ENCODE measurements at places on chromosomes 12 and 14.

DNA sequence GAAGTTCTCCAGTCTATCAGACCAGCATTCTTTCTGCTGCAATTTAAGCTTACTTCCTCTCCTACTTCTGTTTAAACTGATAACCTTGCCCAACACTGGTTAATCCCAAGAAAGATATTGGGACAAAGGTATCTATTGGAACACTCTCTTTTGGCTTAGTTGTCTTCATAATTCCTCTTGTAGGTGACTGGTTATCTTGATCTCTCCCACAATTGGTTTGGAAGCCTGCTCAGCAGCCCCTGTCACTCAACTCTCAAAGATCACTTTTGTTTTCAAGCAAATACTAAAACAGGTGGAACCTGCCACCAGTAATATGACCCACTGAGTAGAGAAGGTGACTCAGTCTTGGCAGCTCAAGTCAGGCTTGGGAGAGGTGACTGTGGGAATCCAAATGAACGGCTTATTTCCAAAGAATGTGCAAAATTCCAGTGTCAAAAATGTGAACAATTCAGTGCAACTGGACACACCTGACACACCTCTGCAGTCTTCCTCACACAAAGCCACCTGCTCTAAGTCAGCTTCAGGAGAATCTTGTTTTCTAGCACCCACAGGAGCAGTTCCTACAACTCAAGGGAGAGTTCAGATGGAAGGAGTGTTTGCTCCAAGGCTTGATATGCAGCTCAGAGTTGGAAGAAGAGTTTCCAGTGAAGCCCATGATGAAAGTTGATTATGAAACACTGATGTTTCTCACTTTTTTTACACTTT, 83.2 kb upstream of the SLC38A2 start:
- DNase-seq, result no peak

DNA sequence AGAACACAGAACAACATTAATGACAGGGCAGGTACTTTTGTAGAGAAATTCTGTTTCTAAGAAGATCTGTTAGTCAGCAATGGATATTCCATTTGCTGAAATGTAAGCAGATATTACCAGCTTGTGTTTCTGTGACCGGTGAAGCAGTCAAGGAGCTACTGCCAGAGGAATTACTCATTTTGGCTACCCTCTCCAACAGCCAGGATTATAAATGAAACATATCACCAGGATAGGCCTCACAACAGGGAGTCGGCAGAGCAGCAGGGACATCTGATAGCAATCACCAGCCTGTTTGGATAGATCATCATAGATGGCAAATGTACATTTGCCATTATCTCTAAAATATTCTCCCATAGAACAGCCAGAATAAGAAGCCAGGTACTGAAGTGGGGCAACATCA, 440.7 kb downstream of the KCNH5 start:
- DNase-seq, result no peak

GRCh38 chr12:112488257-112488876, 69.6 kb downstream of the PTPN11 start:
- no peak for DNase-seq

DNA sequence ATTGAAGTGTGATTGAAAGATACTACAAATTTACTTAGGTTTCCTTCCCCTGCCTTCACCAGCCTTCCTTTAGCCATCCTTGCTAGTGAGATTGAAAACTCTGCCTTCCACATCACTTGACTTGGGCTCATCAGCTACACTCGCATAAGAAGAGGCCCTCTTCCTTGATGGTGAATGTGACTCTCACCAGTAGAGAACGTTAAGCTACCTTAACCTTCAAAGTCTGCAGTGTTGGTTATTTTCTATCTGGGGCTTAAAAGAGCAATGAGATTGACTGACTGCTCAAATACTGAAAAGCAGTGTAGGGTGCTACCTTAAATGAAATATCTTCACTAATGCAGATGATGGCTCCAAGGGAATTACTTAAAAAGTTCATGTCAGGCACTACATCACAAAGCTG, 271.8 kb downstream of the EGLN3 start:
- no peak for DNase-seq

DNA sequence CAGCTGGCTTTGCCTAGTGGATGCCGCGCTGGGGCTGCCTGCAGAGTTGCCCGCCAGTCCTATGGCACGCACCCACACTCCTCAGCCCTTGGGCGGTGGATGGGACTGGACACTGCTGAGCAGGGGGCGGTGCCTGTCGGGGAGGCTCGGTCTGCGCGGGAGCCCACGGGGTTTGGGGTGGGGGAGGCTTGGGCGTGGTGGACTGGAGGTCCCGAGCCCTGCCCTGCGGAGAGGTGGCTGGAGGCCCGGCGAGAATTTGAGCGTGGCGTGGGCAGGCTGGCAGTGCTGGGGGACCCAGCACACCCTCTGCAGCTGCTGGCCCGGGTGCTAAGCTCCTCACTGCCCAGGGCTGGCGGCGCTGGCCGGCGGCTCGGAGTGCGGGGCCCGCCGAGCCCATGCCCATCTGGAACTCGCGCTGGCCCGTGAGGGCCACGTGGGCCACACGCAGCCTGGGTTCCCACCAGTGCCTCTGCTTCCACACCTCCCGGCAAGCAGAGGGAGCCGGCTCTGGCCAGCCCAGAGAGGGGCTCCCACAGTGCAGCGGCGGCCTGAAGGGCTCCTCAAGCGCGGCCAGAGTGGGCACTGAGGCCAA, 68.1 kb downstream of the ETNK1 start:
- no peak for DNase-seq

DNA sequence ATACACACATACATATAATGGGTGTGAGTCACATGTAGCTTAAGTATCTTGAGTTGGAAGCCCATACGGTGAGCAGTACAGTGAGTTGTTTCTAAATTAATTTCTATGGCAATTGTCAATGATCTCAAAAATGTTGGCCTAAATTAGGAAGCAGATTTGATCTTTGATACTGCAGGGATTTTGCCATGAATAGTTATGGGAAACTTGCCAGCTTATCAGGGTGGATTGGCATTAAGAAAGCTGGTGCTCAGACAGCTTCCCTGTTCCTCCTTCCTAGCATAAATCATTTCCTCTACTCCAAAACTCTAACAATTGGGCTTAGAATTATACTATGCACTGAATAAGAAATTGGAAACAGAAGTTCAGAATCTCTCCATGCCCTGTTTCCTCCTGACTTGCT, 150.9 kb upstream of the FRMD6 start:
- no peak for DNase-seq

DNA sequence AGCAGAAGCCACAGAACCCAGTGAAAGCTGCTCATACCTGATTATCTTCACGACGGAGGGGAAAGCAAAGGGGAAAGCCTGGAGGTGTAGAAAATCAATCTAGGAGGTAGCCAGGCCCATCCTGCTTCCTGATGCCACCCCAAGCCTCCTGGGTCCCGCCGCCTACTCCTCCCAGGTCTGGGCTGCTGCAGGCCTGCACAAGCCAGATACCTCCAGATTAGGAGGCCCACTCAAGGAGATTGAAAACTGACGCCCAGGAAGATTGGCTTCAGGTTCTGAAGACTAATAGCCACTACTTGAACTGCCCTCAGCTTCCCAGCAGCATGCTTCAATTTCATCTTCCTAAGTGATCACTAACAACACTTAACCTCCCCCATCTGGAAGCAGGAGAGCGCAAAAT, 87.1 kb downstream of the GCH1 start:
- no peak for DNase-seq

DNA sequence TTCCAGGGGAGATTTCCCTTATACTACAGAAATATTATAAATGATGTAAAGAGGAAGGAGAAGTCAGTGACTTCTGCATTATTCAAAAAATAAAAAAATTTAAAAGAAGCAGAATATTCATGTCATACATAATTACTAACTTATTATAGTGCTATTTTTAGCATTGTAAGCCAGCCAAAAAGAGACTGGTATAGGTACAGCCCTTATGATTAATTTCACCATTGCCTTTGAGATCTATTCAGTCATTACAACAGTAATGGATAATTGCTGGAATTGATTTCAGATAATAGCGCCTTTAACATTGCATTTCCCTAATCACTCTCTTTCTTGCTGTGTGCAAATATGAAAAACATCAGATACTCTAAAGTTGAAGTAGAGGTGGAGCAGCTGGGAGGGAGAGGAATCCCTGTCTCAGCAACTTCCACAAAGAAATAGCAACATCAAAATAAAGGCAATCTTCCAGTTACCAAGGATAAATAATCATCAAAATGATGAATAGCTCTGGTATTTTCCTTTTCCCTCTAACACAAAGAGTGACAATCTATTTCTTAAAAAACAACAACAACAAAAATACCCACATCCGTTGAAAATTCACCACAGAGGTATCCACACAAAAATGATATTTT, 71.8 kb upstream of the OVCH1 start:
- no peak for DNase-seq
